Suppressor macrophage (primary cell): ENCODE measurements at places on chromosomes 2 and 18.

DNA sequence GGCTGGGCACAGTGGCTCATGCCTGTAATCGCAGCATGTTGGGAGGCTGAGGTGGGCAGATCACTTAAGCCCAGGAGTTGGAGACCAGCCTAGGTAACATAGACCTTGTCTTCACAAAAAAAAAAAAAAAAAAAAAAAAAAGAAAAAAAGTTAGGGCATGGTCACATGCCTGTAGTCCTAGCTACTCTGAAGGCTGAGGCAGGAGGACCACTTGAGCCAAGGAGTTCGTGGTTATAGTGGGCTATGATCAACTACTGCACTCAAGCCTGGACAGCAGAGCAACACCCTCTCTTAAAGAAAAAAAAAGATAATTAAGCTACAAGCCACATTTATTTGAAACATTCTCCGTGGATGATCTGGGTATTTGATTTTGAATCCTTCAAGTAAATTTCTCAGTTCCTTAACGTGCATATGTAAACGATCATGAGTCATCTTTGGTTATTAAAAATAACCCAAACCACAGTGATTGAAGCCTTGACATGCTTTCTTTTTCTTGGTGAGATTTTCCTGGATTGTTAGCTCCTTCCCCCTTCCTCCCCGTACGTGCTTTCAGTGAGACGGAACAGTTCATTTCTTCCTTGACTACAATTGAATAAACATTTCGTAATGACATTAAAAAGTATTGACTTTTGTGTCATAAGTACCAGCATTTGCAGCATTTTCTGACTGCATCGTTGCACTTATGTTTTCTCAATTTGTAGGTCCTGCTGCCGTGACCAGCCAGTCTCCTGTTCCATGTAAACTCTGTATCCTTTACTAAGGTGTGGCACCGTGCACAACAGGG, 20.3 kb downstream of the RMC1 start:
- peak; percentile 59 for DNase-seq

DNA sequence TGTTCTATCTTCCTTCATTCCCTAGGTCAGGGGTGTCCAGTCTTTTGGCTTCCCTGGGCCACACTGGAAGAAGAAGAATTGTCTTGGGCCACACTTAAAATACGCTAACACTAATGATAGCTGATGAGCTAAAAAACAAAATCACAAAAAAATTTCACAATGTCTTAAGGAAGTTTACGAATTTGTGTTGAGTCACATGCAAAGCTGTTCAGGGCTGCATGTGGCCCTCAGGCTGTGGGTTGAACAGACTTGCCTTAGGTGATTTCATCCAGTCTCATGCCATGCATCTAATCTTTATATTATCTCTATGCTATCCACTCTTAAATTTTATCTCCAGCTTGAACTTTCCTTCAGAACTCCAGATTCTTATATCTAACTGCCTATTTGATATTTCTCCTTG, 80.1 kb downstream of the CCDC85A start:
- no peak for DNase-seq

- DNase-seq = no peak
Measured at GRCh38 chr18:79883461-79884293, 67.8 kb downstream of the SLC66A2 start.

DNA sequence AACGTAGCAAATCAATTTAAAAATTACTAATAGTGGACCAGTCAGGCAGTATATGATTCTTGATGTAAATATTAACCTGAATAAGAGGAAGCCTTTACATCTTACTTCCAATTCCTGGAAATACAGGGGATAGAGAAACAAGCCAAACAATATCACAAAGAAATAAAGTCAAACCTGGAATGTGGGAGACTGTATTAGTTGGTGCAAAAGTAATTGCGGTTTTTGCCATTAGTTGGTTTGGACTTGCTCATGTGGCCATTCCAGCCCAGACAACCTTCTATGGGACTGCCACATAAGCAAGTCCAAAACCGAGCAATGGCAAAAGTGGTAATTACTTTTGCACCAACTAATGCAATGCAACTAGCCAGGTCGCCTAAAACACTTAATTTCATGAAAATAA, 38.9 kb upstream of the YES1 start:
- no peak for DNase-seq

DNA sequence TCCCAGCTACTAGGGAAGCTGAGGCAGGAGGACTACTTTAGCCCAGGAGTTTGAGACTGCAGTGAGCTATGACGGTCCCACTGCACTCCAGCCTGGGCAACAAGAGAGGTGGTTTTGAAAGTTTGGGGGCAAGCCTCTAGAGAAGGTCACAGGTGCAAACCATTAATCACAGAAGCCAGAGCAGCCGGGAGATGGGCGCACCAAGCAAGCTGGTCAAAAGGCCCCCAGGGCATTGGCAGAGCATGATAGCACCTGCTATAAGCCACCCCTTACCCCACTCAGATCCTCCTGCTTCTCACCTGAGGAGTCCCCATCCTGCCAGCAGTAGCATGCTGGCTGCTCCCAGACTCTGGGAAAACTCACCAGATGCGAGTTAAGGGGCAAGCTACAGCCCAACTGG, 116.1 kb upstream of the RAB12 start:
- DNase-seq = no peak

DNA sequence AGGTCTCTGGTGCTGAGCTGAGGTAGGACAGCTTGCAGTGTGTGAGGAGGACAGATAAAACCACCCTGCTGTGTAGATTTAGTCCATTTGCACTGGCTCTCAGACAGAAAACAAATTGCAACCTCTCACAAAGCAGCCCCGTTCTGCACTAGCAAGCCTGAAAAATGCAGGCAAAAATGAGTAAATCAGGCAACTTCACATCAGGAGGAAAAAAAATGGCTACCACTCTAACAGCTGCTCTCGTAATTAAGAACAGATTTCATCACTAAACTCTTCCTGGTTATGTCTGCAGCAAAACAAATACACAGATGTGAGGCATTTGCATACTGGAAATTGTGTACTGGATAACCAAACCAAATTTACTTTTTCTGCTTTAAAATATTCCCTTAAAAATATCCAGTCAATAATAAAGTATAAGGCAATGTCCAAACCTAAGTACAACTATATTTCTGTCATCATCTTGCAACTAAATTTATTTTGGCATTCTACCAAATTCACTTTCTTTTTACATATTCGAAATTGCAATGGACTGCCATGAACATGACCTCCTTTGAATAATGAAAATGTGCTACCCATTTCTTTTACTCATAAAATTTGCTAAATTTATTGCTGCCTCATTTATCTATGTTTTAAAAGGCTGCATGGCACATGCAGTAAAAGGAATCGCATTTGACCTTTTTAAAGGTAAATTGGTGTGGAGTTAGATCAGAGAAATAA, 157.4 kb downstream of the AFF3 start:
- DNase-seq = no peak

DNA sequence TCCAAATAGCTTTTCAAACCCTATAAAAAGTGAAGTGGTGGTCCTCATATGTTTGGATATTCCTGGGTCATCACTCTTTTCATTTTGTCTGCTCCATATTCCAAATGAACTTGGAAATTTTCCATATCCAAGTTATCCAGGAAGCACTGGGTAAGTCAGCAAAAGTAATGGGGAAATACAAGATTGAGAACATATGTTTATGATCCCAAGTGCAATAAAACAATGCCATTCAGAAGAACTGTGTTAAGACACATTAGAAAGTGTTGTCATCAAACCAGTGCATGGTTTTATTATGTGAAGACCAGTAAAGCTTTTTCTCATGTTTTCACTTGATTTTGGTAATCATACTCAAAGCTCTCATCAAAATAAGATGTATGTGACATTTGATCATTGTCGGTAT, 363.4 kb downstream of the RPRM start:
- no peak for DNase-seq

DNA sequence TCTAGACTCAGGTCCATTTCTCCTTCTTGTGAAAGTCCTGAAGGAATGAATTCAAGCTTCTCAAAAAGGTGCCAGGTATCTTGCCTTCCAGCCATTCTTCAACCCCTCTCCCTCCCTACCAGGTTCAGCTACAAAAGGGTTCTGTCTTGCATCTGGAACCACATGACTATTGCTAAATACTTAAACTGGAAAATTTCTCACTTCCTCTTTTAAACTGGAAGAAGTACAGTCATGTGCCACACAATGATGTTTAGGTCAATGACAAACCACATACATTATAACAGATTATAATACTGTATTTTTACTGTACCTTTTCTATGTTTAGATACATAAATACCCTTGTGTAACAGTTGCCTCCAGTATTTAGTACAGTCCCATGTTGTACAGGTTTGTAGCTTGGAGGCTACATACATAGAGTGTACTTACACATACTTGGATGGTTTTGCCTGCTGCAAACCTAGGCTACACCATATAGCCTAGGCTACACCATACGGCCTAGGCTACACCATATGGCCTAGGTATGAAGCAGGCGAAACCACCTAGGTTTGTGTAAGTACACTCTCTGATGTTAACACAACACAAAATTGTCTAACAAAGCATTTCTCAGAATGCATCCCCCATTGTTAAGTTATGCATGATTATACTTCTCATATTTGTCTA, 142.0 kb upstream of the DNMT3A start:
- DNase-seq = peak; percentile 50

GRCh38 chr18:49769047-49769728, 44.1 kb downstream of the ACAA2 start:
- DNase-seq = no peak

GRCh38 chr18:74493689-74494088, 2.5 kb upstream of the CNDP2 start:
- DNase-seq = peak; percentile 48

GRCh38 chr2:96775160-96775559, 14.5 kb downstream of the CNNM4 start:
- DNase-seq = no peak

GRCh38 chr2:204673877-204674276, 128.6 kb downstream of the PARD3B start:
- no peak for DNase-seq

DNA sequence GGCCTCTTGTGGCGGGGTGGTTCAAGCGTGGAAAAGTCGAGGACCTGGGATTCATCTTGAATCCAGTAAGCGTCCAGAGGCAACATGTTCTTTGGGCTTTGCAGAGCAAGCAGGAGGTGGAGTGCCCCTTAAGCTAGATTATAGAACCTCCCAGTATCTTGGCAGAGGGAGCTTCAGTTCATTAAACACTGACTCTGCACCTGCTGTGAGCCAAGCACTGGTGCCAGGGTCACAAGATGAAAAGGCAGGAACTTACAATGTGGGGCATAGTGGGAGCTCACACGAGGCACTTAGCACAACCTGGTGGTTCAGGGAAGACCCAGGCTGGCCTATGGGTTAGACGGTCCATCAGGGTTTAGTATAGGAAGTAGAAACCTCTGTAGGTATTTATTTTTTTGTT, 7.4 kb upstream of the FZD5 start:
- no peak for DNase-seq
